ENCODE measurements at places on chromosomes 1 and 21.

GRCh38 chr1:99764909-99765308, 1.5 kb downstream of the FRRS1 start:
- DNase-seq = no peak

DNA sequence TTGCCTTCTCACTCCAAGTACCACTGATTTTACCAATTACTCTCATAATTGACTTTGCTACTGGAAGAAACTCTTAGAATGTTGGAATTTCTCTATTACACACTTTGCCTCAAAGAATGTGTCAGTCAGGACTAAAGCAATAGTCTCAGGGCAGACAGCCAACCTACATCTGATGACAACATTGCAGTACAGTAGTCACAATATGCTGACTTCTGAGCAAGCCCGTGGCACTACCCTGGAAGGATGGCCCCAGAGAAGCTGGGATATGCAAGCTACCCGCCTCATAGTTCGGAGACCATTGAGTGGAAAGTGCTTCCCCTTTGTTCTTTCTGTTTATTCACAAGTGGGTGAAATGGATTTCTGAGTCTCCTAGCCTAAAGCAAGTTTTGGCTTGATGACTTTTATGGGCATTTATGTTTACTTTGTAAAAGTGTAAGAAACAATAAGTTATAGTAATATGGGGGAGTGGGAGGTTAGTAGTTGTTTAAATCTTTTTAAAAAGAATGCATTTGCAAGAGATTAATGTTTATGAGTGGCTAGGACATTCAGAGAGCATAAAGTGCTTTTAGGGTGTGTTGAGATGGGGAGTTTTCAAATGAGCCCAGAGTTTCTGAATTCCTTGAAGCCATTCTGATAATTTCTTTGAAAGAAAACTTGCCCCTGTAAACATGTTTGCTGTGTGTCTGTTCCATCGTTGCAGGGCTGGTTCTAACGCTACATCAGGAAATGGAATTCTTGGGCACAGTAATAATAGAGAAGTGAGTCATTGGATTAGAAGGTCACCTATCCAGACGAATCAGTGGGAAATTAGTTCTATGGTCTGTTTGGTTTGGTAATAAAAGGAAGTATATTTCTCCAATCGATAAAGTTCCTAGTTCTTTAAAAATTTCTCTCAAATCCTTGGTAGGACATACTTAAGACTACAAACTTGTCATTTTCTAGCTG, 63.8 kb downstream of the LMO4 start:
- no peak for DNase-seq

DNA sequence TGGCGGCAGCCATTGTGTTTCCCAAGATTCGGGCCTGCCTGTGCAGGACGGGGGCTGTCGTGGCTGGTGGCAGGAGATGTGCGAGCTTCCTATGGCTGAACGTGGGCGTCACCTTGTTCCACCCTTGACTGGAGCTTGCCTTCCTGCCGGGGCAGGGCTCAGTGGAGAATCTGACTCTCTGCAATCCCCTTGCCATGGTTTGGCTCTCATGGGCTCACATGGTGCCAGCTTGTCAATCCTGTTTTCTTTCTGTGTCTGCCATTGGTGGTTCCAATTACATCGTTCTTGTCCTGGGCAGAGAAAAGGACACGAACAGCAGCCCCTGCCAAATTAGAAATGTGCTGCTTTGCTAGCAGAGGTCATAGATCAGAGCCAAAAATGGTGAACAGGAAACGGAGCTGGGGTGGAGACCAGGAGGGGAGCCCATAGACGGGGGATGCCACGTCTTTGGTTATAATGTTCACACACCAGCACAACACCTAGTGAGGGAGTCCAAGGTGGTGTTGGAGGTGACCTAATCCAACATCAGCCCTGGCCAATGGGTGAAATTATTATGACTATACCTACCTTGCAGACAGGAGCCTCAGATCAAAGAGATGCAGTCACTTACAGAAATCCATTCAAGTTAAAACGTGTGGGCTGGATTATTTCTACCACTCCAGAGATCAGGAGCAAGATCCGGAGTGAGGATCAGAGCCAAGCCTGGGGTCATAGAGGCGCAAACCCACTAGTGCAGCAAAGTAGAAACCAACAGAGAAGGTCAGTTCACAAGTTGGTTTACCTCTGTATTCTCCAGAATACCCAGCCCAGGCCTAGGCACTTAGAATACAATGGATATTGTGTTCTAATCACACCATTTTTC, 253.1 kb downstream of the SIPA1L2 start:
- no peak for DNase-seq

- no peak for DNase-seq
These were observed 81.2 kb upstream of the EFHD2 start for GRCh38 chr1:15328351-15329103.

DNA sequence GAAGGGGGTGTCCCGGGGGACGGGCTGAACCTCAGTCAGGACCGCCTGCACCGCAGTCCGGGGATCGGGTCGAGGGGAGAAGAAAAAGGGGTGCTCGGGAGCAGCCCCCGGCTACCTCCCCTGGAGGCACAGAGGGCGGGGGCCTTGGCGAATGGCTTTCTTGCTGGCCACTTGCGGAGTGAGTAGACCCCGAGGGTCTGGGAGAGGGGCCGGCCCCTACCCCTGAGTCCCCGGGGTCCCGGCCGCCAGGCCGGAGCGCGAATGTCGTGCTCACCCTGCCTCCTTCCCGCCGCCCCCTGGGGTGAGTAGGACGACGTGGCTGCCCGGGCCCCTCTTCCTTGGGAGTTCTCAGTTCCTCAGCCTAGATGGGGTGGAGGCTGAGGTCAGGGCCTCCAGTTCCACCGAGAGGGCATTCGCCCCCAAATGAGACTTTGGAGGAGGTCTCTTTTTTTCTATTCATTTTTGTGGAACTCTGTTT, 113.0 kb downstream of the OSBPL9 start:
- DNase-seq = peak; percentile 57

GRCh38 chr21:29719521-29719920, 220.3 kb downstream of the GRIK1 start:
- DNase-seq = no peak

GRCh38 chr1:90512441-90512840, 204.7 kb downstream of the BARHL2 start:
- no peak for DNase-seq

GRCh38 chr1:30126848-30127247, 596.5 kb downstream of the MATN1 start:
- DNase-seq = no peak

GRCh38 chr1:210541680-210542358, 213.1 kb downstream of the HHAT start:
- no peak for DNase-seq

- no peak for DNase-seq
These were observed 59.7 kb downstream of the MT1HL1 start for GRCh38 chr1:236944556-236944955.

GRCh38 chr1:219576931-219577730, 35.8 kb downstream of the ZC3H11B start:
- DNase-seq = no peak

DNA sequence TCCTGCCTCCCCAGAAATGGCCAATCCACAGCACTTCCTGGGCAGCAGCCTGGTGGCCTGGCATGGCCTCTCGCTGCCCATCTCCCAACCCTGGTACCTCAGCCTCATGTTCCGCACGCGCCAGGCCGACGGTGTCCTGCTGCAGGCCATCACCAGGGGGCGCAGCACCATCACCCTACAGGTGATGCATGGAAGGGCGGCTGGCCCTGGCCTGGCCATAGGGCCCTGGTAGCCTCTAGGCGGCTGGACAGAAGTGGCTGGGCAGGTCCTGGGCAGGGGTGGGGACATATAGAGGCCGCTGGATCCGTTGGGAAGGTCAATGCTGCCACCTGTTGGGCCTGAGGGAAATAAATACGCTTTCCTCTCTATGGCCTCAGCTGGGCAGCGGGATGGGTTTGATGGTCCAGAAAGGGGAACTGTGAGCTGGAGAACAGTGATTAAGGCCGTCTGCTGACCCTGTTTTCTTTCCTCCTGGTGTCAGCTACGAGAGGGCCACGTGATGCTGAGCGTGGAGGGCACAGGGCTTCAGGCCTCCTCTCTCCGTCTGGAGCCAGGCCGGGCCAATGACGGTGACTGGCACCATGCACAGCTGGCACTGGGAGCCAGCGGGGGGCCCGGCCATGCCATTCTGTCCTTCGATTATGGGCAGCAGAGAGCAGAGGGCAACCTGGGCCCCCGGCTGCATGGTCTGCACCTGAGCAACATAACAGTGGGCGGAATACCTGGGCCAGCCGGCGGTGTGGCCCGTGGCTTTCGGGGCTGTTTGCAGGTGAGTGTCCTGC, 14.4 kb downstream of the CELSR2 start:
- DNase-seq = peak; percentile 82

- DNase-seq = peak; percentile 5
These were observed 45.1 kb downstream of the FYB2 start for GRCh38 chr1:56774067-56774609.

DNA sequence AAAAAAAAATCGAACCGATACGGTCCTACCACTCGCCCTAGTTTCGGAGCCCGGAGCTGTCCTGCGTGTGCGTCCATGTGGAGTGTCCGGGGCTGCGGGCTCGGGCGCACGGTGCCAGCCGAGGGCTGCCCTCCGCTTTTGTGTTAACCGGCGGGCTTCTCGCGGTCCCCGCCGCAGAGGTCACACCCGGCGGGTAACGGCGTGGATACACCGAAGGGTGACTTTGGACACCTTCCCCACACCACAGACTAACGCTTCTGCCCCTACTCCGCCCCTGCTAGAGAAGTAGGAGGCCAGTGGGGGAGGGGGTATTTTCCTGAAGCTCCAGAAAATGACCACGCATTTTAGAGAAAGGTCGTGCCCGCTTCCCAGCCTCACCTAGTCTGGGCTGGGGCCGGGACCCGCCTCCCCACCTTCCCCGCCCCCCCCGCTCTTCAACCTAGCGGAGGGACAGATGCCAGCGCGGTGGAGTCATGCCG, 609 bp upstream of the ATF3 start:
- no peak for DNase-seq

- peak; percentile 87 for DNase-seq
These were observed 10.7 kb downstream of the MACF1 start for GRCh38 chr1:39214998-39215873.

DNA sequence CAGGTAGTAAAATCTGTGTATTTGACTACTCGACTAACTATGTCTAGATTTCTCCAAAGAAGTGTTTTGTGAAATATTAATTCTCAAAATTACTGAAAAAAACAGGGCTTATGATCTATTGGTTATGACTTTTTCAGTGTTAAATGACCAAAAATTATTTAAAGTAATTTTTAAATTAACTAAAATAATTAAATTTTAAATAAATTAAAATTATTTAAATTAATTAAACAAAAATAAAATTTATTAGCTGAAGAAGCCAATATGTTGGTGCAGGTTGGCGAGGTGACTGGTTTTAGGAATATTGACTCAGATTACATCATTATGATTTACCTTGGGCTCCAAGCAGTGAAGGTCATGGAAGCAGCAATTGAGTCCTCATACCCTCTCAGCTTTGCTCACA, 483.2 kb downstream of the PTPRC start:
- DNase-seq = no peak

GRCh38 chr1:218584418-218585155, 239.5 kb downstream of the TGFB2 start:
- no peak for DNase-seq

DNA sequence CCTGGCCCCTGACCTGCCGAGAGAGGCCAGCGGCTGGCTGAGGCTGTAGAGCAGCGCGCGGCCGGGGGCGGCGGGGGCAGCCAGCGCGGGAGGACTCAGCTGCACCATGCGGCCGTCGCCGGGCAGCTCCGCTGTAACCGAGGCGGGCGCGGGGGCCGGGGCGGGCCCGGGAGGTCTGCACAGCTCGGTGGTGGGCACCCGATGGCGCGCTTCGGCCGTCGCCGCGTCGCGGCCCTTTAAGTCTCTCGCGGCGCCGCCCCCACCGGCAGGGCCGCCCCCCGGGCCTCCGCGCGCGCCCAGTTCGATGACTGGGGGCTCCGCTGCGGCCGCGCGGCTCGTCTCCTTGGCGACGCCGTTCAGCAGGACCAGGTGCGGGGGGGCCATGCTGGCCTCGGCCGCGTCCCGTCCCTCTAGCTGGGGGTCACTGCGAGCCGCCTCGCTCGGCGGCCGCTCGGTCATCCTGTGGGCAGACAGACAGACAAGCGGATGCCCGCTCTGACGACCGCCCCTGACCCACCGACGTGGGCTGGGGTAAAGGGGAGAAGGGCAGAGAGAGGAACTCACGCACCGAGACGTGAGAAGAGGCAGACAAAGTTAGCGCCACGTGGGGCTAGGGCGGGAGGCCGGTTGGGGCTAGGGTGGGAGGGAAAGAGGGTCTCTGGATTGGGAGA, 6.5 kb downstream of the TAL1 start:
- DNase-seq = no peak

- DNase-seq = no peak
These were observed 105.9 kb downstream of the ETS2 start for GRCh38 chr21:38911484-38912101.

All from GM12865 (cell line).